ENCODE measurements at places on chromosomes 5 and 9. TPM values are rescaled to one million over a fixed set of nuclear protein-coding genes. Genes with fewer than 3 reads are reported as not detected.

GRCh38 chr9:122016744-122017143 is 76.4 kb downstream of the TTLL11 start:
- no peak for DNase-seq

GRCh38 chr9:98993570-98993945 is 49.9 kb downstream of the COL15A1 start:
- DNase-seq: no peak

GRCh38 chr9:68775003-68775730 is 70.1 kb downstream of the PIP5K1B start:
- DNase-seq: no peak

DNA sequence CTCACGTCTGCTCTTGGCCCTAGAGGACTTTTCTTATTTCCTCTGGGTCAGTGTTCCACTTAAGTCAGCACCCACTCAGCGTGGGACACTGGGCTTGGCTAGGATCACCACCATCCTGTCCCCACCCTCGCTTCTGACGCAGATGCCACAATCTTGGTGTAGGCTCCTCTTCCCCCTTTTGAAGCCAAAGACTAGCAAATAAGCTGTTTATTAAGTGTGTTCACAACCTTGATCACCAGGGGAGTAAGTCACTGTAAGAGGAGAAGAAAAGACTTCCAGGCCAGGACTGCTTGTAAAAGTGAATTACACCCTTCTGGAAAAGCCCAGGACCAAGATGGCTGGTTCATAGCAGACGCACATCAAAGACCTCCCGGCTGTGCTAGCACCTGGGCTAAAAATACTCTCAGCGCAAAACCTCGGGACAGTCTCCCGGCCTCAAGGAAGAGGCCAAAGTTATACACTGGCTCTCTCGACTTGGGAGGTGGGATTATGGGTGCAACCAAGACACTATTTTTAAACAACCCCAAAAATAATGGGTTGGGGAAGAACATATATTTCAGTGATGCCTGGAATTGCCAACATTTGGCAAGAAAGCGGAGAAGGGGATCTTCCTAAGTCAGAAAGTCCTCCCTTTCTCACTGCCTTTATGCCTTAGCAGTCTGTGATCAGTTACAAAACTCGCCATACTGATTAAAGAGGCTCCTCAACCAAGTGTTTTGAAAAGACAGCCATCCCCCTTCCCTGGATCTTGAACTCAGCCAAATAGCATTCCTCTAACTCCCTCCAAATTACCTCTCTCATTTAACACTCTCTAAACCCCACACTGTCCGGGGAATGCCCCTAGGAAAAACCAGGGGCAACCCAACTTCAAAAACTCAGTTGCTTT is 69.4 kb downstream of the RAPGEF1 start:
- peak; percentile 90 for DNase-seq

ZNF483 gene
- 20.3 TPM for total RNA-seq

DNA sequence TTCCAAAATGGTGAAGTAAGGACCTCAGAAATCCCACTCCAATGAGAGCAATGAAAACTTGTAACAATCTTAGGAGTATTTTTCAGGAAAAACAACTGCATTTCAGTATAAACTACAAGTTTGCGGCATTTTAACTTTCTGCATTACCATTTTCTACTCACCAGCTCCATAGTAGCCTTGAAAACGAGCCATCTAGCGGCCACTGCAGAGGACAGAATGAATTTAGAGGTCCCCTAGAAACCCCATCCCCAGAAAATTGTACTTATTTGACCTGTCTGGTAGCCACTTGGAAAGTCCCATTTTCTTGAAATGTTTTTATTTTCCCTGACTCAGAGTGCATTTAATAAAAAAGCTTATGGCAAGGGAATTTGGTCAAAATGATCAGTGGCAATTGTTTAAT is 205.4 kb upstream of the ITGA1 start:
- DNase-seq: no peak

CCL19 gene
- not detected for total RNA-seq

GRCh38 chr9:70587201-70587600 is 172.7 kb upstream of the KLF9 start:
- peak; percentile 77 for DNase-seq

DNA sequence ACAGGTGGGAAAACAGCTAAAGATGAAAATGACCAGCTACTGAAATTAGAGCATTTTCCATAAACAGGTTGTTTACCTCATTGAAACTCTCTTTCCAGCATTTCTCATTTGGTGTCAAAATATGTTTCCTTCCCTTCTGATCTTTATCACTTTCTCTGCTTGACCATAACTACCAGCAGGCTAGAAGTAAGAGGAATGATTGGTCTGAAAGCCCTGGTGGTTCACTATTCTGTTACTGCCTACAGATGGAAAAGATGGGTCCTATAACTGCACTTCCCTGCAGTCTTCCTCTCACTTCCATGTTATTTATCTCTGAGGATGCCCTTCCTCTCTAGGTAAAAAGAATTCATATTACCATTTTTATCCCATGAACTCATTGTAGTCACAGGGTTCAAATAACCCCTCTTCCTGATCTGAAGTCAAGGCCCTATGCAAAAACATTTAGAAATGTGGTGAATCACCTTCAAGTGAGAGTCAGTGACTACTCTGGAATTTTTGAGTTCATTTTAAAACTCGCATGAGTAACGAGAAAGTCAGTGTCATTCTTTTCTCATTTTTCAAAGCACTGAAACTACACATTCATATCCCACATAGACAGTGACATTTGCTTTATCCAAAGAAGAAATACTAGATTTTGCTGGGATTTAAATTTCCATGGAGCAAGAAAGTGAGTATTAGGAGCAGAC is 51.7 kb downstream of the ZNF474 start:
- DNase-seq: no peak

FBP2 gene
- not detected for total RNA-seq

GRCh38 chr9:104911032-104911607 is 16.8 kb downstream of the ABCA1 start:
- no peak for DNase-seq

DNA sequence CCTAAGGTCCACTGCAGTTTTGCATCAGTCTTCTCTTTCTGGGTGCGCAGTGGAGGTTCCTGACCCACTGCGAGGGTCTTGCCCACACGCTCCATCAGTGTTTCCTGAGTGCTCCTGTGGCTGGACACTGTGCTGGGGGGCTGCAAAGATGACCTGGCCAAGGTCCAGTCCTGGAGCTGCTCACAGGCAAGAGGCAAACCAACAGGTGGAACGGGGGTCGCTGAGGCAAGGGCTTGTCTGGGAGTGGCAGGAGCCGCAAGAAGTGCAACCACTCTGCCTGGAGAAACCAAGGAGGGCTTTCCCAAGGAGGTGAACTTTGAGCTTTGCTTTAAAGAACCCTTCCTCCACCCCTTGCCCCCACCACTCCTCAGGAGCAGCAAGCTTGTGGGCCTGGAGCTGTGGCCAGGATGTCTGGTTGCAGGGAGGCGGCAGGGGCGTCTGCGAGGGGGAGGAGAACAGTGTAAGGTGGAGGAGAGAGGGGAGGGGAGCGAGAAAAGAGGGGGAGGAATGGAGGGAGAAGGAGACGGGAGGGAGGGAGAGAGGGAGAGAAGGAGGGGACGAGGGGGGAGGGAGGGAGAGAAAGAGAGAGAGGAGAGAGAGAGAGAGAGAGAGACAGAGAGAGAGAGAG is 444 bp upstream of the CPLX2 start:
- no peak for DNase-seq

- no peak for DNase-seq
Measured at GRCh38 chr9:27125936-27126335, 16.9 kb downstream of the TEK start.

- DNase-seq: no peak
Measured at GRCh38 chr5:18141222-18141621, 507.0 kb downstream of the TAF11L14 start.

DNA sequence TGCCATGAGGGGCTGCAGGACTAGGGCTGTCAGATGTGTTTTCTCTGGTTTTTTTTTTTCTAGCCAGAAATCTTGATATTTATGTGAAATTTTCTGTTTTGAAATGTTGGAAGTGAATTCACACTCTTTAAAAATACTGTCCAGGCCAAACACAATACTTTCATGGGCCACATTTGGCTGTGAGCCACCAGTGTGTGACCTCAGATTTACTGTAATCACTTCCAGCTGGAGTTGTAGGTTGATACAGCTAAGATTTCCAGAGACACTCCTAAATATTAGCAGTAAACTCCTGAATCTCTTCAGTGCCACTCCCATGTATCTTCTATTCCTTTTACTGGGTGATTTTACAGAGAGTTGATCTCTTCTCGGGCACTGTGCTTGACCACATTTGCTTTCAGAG is 92.2 kb upstream of the CKMT2 start:
- DNase-seq: no peak

- no peak for DNase-seq
Measured at GRCh38 chr5:35990520-35990919, 670 bp downstream of the UGT3A1 start.

All from sigmoid colon (tissue), 7 donors.